GM03348 (cell line): ENCODE measurements at places on chromosomes 4 and X.

DNA sequence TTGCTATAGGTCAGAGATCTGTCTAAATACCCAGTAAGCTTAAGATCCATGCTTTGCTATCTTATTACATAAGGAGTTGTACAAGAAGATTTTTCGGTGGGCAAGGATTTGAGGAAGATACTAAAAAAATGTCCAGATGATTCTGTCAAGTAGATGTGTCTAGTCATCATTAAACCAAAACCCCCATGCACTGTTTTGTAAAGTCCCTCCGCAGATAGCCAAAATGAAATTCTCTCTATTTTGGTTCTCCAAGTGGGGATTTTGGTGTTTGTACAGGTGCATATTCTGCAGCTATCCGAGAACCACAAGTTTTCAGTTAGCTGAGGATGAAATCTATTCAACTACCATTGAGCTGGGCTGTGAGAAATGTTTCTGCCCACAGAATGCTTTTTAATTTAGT, 994.8 kb downstream of the NLGN4X start:
- DNase-seq = no peak

DNA sequence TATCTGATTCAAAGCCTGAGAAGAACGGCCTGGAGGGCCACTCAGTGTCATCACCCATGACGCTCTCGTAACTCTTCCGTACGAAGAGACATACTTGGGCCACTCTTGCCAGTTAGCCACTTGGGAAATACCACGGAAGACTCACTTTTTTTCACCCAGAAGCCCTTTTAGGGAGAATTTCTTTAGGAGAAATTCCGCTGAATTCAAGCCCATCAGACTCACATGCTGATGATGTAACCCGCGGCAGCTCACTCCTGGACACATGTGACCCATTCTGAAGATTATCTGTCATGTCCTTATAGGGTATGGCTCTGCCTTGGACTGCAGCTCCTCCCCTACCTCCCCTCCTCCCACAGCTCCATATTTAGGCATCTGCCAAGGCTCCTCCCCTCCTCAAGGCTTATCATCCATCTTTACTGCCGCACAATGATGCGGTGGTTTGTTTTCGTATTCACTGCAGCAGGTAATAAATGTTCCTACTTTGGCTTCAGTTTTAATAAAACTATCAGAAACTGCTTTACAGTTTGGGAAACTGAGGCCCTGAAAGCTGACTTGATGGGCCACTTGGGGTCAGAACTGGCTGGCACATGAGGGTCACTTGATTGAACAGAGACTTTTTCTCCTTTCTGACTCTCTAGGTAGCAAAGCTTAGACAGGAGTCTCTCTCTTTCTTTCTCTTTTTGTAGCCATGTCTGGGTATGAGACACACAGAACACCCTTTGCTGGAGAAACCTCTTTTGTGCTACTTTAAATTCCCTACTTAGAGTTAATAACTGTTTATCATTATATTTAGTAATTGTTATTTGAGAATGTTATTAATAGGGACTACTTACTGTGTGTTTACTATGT, 42.1 kb downstream of the RHOH start:
- DNase-seq = no peak

- no peak for DNase-seq
Observed at GRCh38 chr4:38209654-38210053, 249.5 kb downstream of the PTTG2 start.

DNA sequence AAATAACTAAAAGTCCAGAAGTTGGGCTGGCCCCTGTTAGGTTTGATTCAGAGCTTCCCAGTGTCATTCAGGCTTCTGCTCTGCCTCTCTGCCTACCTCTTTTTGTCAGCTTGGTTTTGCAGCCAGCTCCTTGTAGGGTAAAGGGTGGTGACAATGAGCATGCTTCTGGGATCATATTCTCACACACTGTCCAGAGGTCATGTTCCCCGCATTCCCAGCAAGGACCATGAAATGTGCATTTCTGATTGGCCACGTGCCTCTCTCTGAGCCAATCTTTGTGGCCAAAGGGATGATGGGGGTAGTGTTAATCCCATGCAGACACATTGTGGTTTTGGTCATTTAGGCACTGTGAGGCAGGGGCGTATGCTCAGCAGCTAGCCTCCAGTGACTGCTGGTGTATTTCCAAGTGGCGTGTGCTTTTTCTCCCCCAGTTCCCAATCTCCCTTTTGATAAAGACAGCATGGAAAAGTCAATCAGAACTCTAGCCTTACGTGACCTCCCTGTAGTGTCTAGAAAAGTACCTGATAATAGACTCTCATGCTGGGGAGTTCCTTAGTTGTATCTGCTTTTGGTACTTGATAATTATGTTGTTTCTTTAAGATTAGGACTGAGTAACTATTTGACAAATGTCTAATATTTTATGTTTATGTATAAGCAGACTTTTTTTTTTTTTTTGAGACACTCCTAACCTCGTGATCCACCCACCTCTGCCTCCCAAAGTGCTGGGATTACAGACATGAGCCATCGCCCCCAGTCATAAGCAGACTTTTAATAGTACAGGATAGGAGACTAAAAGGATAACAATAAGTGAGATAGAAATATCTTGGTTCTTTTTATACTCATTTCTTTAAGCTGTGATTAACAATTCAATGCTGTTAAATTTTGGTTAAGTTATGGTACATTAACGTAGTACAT, 57.8 kb downstream of the KIAA0232 start:
- no peak for DNase-seq
